ENCODE measurements at places on chromosomes 2 and 18. TPM values are rescaled to one million over a fixed set of nuclear protein-coding genes. Genes with fewer than 3 reads are reported as not detected.

VWA3B gene
- not detected for total RNA-seq

PAIP2B gene
- 12.5 TPM for total RNA-seq

GTF3C2 gene
- 57.3 TPM for total RNA-seq

SERPINB10 gene
- total RNA-seq: not detected

SLC4A5 gene
- 2.0 TPM for total RNA-seq

DNA sequence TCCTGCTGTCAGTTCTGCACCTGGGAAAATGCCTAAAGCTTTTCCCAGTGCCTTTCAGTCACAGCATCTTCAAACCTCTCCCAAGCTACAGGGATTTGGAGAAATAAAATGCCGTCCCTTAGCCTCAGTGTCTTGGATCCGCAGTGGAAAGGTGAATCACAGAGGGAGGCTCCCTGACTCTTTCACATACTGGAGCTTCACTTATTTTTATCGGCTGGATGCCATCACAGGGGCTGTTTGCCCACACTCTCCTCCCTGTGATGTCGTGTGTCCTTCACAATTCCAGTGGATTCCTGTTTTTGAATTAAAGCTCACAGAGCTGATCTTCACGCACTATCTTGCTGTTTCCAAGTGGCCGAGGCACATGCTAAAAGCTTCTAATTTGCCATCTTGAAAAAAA is 1303.1 kb upstream of the DDX18 start:
- no peak for DNase-seq

DNA sequence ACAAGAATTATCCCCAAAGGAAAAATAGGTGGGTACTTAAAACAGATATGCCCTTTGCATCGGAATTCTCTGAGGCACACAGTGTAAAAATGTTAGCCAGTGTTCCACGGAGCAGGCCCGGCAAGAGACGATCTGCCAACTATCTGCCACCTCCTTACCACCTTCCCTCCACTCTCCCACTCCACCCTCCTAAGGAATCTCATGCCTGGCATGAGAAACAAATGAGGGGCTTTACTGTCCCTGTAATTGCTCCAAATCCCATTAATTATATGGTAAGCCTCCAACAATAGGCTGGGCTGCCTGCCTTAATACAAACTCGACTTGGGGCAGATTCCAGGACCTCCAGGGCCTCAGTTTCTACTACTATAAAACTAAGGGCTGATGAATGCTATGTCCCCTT is 102.3 kb downstream of the ZBTB7C start:
- DNase-seq: peak; percentile 80

- DNase-seq: no peak
Observed at GRCh38 chr18:60554967-60555366, 182.4 kb upstream of the MC4R start.

GRCh38 chr2:98300141-98300874 is 45.9 kb upstream of the CNGA3 start:
- no peak for DNase-seq

DNA sequence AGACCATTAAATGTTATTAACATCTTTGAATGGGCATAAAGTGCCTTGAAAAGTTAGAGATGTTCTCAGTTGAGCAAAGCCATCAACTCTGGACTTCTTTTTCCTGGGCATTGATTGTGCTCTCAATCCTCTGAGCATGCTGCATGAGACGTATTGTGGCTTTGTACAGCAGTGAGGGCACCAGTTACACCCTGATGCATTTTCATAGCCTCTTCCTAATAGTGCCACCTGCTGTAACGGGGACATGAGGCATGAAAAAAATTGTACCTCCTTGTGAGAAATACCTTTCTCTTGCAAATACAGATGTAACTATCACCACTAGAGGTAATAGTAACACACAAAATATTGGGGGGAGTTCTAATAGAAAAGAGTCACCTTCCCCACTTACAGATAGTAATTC is 697.5 kb downstream of the TMEM182 start:
- peak; percentile 5 for DNase-seq

- DNase-seq: no peak
Observed at GRCh38 chr18:50594942-50595341, 35.1 kb downstream of the MAPK4 start.

DNA sequence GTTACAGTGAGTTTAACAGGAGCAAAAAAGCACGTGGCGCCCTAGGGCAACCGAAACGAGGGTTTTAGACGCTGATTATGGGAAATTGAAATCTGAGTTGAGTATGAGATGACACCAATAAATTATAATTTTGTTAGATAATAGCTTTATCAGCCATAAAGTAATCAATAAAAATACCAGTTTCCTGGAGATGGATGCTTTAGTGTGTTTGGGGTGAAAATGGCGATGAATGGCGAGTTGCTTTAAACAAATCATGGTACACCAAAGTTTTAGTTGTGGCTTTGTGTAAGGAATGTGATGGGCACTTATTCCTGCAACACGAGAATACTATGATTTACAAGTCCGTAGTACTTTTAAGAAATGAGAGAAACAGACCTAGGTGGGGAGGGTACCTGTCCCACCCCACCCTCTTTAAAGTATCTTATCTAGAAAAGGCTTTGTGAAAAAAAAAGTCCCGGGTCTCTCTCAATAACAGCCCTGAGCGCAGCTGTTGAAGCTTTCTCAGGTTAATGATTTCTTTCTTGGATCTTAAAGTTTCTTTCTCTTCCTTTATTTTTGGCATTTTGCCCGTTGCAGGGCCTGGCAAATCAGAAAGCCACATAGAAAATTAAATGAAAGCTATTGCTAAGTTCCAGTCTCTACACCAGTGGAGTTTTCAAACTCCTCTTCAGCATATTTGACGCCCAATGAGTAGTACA is 1.5 kb upstream of the RRM2 start:
- no peak for DNase-seq
